Stimulated activated CD8-positive, alpha-beta memory T cell treated with anti-CD3 and anti-CD28 coated beads, Interleukin-2, amount 100 ng/mL, for 1 hour (primary cell): ENCODE measurements at places on chromosomes 7 and 10.

- DNase-seq = no peak
Measured at GRCh38 chr10:119312241-119312640, 104.9 kb downstream of the GRK5 start.

DNA sequence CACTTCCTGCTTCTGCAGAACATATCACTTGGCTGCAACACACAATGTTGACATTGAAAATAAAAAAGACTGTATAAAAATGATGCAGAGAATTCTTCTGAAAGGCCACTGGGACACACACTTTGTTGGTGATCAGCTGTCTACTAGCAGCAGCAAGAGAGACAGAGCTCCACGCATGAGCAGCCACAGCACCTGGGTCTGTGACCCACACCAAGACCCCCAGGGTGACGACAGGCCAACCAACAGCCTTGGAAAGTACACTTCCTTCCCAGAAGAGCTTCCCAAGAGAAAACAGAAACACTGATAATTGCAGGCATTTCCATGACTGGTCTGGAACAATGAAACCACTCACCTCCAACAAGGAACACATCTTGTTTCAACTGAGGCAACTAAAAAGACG, 239.0 kb downstream of the DIP2C start:
- no peak for DNase-seq

DNA sequence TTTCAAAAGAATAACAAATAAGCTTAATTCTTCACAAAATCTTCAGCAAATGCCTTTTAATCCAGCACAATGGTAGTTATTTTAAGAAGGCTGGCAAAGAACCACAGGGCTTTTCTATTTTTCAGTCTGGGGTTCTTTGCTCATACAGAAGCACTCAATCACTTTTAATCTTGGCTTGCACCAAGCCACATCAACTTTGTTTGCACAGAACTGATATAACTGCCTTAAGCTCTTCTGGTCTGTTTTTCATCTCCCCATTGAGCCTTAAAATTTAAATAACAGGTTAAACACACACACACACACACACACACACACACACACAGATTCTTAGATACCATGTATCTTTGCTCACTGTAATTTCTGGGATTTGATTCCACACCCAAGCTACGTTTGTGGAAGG, 377.0 kb downstream of the GATA3 start:
- DNase-seq = no peak

DNA sequence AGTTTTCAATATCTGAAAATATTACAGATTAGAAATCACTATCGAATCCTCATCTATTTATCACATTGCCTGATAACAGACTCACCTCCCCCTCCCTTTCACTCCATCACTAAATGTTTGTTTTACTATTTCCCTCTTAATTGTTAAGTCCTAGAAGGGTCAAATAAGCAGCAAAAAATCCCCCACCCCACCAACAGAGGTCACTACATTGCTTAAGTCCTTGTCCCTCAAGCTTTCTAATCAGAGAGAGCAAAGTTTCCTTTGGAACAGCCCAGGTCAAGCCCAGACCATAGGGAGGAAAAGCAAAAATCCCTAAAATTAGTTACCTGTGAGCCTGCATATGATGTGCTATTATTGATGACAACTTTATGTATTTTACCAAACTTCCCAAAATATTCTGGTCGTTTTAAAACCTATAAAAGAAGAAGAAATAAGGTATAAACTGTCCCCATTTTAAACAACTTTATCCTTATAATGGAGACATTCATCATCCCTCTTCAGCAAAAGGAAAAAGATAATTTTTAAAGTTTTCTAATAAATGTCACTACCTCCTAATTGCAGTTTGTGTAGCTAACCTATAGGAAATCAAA, 95.0 kb downstream of the CNOT4 start:
- DNase-seq = no peak
